ENCODE measurements at places on chromosomes 16 and 17.
A peak's percentile ranks its signal among the peaks of the same experiment; 100 is the strongest.

- no peak for DNase-seq
Observed at GRCh38 chr16:74760007-74760767, 14.4 kb downstream of the FA2H start.

GRCh38 chr16:28477311-28477920 is 5.3 kb upstream of the NPIPB7 start:
- DNase-seq = no peak

DNA sequence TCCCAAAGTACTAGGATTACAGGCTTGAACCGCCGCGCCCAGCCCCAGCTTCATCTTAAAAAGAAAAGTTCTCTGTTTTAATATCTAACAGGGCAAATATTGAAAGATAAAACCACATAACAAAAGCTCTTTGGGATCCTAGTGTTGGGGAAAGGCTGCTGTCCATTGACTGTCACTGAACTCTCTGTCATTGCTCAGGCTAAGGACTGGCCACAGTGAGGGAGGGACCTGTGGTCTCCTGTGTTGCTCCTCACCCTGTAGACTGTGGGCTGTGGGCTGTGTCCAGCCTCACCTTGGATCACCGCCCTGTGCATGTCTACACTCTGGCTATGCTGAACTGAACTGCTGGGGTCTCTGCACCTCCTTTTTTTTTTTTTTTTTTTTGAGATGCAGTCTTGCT is 11.3 kb upstream of the PYDC1 start:
- DNase-seq = no peak

- DNase-seq = no peak
Observed at GRCh38 chr16:22205577-22206012, 483 bp upstream of the EEF2K start.

GRCh38 chr16:54070789-54071343 is 215.7 kb downstream of the IRX3 start:
- no peak for DNase-seq

DNA sequence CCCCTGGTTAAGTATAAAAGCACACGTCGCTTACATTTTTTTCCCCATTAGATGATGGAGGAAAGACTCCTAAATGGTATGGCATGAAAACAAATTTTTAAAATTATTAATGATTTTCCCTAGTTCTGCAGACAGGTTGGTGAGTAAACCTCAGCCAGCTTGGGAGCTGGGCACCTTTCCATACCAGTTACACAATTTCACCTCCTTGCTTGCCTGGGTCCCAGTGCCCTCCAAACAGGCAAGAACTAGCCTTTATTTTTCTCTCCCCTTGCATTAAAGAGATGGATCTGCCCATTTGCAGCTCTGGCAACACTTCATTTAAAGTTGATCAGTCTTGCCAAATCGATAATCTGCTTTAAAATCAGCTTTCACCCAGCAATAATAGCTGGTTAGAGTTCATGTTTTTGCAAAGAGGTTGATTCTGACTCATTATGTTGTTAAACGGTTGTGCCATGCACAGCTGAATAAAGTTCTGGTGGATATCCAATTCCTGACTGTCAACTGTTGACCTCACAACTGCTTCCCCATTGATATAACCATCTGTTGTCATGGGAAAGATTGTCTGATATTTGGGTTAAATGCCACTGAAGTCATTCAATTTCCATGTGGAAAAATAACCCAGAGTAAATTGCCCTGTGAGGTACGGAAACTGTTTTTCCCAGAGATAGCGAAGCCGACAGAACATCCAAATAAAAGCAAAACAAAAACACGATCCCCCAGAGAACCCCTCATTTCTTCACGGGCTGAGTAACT is 1.3 kb downstream of the C17orf58 start:
- peak; percentile 37 for DNase-seq

- no peak for DNase-seq
Observed at GRCh38 chr16:64534180-64534780, 587.6 kb downstream of the CDH11 start.

GRCh38 chr17:5786510-5786875 is 202.2 kb upstream of the NLRP1 start:
- no peak for DNase-seq

DNA sequence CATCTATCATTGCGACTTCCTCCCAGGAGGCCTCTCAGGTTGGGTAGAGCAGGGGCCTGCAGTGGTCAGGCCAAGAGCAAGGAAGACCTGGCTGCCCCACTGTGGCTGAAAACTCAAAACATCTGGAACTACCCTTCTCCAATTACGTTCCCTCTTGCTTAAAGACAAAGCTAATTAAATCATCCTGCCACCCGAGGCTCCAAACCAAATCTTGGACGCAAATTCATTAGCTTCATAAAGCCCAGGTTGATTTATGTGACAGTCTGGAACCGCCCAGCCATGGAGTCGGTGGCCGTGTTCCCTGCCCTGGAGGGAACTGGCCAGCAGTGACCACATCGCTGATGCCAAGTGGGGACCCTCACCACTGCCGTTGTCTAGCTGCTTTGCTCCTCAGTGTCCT is 21.4 kb downstream of the GRIN2C start:
- DNase-seq = no peak

GRCh38 chr16:68470461-68471150 is 22.3 kb upstream of the SMPD3 start:
- no peak for DNase-seq

DNA sequence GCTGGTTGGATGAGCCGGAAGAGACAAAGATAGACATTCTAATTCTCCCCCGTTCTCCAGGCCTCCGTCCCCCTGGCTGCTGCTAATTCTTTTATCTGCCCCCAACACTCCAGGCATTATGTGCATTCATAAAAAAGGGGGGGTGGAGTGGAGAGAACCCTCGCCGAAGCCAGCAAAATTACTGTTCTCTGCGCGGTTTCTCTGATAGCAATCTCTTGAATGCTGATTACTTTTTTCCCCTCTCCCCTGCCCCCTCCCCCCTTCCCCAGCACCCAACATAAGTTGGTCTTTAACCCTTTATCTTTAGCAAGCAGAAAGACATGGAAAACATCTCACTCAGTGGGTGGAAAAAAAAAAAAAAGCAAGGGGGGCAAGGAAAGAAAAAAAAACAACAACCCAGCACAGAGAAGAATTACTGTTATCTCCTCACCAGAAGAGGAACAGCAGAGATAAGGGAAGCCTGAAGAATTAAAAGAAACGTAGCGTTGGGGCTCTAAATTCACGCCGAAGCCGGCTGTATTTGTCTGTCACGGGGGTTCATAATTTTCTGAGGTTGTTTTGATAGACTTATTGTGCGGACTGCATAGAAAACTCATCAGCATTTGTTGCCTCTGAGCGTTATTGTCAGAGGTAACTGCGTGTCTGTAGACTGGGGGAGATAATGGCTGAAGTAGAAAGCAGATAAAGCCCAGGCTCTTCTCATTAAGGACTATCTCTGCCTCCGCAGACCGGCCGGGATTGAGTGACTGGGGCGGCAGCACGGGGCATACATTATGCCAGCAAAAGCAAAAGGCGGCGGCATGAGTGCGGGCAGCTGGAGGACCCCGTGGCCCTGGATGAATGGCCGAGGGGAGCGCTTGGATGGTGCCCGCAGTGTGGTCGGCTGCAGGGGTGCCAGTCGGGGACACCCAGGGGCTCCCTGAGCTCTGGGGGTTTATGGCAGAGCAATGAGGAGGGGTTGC is 126.9 kb downstream of the MRM1 start:
- DNase-seq = no peak

DNA sequence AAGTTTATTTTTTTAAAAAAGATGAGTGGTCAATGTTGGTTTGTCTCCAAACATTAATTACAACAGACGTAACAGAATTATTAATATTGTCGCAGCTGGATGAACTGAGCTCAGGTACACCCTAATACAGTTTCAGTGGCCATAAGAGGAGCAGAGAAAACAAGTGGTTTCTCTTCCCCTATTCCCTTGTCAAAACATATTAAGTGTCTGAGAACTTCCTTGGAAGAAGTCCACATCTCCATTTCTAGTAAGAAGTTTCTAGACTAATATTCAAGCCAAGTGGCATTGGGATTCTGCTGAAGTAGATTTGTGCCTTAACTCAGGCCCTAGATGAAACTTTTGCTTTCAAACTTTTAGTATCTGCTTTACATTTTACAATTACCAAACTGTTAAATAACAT is 47.7 kb downstream of the GNA13 start:
- DNase-seq = no peak

DNA sequence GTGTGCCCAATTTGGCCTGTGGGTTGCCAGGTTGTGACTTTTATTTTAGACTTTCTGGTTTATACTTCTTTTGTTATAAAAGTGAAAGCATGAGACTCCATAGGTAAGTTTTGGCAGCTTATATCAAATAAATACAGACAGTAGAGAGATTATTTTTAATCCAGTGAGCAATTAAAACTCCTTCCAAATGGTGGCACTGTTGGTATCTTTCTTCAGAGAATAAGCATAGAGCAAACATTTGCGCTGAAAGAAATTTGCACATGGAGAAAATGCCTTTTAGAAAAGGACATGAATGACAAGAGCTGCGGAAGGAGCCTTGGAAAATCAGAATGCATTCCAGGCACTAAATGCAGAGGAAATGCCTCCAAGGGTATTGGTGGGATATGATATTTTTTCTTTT is 46.1 kb upstream of the DNAJA2 start:
- no peak for DNase-seq

GRCh38 chr17:57366558-57367351 is 110.4 kb downstream of the MSI2 start:
- no peak for DNase-seq

DNA sequence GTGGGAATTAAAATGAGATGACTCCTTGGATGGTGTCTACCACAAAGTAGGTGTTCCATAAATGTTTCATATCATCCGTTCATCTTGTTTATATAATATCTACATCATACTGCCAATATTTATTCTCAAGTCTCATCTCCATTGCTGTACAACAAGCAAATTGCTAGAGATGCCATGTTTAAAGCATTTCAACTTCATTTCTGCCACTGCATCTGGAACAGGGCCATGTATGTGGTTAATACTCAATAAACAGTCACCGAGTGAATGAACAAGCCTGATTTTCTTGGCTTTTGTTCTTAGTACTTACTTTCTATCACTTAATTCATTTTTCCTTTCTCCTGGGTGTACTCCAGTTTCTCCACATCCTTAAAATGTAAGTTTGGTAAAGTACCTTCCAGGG is 107.6 kb downstream of the KCNJ2 start:
- DNase-seq = no peak

GRCh38 chr17:60372790-60373483 is 19.0 kb downstream of the USP32 start:
- no peak for DNase-seq

DNA sequence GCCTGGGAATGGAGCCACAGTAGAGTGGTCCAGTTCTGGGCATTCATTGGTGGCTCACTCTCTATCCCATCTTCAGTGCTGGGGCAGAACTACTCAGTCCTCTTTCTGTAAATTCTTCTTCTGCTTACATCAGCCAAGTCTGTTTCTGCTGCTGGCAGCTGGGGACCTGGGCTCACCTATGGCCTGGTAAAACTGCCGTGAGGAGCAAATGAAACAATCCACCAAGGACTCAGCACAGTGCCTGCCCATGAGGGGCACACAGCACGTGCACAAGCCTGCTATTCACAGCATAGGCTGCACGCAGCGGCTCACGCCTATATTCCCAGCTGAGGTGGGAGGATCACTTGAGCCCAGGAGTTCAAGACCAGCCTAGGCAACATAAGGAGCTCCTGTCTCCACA is 30.9 kb upstream of the SNN start:
- DNase-seq = no peak

DNA sequence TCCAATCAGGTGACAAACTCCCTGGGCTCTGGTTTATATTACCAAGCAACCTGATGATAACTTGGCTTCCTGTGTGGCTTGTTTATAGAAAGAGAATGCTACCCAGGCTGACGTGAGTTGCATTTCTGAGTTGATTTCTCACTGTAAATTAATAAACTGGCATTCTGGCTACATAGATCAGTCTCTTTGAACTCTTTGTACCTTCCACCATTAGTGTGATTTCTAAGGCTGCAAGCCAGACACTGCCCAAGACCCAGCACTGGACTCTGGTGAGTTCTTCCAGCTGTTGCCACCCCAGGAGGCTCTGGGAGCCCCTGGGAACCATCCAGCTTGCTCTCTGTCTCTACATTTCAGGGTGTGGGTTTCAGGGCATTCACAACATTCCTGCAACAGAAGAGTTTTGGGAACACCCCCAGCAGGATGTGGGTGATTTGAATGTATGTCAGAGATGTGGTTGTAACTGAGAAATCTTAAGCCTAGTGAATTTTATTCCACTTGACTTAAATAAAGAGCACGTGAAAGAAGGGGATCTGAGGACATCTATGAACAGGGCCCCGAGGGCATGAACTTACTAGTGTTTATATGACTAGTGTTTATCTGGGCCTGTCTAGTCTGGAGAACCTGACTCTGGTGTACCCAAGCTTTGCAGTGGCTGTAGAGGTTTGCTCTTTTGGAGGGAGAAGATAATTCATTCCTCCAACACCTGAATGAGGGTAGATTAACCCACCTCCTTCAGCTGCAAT is 30.3 kb upstream of the LRRC37A start:
- DNase-seq = no peak

DNA sequence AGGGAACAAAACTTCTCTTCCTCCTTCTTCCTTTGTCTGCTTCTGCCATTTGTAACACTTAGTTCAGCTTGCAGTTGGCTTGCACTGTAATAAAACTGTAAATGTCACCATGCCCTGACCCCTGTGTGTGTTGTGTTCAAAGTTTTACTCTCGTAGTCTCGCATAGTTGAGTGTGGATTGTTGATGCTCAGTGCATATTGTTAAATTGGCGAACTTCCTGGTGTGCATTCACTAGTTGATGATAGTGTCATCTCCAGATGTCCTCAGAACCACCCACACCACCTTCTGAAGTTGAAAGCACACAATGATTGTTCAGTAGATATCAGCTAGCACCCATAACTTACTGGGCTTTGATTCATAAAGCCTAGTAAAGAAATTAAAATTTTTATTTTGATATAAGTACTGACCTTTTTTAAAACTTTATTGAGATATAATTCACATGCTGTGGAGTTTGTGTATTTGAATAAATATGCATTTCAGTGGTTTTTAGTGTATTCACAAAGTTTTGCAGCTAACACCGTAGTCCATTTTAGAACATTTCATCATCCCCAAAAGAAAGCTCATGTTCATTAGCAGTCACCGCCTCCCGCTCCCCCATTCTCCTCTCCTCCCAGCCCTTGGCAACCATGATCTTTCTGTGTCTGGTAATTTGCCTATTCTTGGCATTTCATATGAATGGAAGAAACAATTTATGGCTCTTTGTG is 25.0 kb downstream of the USP10 start:
- no peak for DNase-seq

DNA sequence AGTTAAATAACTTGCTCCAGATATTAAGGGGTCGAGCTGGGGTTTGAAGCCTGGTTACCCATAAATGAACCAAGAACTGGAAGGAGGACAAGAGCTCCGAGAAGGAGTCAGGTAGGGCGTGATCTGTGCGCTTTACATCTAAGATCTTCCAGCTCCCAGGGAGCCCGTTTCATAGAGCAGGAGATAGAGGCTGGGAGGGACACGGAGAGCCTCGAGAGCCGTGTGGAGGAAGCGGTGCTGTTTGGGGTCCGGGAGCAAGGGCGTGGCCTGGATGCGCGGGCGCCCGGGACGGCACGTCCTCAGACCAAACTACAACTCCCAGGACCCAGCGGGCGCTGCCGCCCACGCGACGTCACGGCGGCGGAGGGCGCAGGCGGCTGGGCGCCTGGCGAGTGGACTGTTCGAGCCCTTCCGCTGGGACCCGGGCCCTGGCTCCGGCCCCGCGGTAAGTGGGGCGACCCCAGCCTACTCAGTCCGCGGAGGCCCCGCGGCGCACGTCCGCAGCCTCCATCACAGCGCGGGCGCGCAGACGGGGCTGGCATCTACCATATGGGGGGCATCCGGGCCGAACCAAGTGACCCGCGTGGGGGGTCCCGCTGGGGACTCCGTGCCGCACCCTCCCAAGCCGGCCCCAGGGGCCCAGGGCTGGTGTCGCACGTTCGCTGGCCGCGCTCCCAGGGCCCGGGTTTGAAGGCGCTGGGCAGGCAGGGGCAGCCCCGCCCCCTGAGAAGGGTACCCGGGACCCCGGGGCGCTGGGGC is at the start of gene BCKDK:
Gene BCKDK, plus strand, starts transcription at position 352 of the 759 bp plus-strand sequence. CDS start 838 bp downstream, outside the sequence.
- no peak for DNase-seq
